ENCODE measurements at places on chromosomes 6 and 20. TPM values are rescaled to one million over a fixed set of nuclear protein-coding genes. Genes with fewer than 3 reads are reported as not detected.

- no peak for DNase-seq
Measured at GRCh38 chr20:61307686-61308476, 55.8 kb downstream of the CDH4 start.

Gene IP6K3
- total RNA-seq = not detected

DNA sequence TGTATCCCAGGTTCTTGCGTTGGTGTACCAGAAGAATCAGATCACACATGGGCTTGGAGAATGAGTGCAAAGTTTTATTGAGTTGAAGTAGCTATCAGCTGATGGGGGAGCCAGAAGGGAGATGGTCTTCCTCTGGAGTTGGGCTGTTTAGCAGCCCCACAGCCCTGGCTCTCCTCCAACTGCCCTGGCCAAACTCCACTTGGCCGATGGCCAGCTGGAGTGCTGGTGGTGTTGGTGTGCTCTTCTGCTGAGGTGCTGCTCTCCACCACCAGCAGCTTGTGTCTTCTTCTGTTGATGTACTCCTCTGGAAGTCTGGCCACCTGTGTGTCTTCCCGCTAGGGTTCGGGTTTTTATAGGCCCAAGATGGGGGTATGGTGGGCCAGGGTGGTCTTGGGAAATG is 172.8 kb downstream of the TINAG start:
- no peak for DNase-seq

DNA sequence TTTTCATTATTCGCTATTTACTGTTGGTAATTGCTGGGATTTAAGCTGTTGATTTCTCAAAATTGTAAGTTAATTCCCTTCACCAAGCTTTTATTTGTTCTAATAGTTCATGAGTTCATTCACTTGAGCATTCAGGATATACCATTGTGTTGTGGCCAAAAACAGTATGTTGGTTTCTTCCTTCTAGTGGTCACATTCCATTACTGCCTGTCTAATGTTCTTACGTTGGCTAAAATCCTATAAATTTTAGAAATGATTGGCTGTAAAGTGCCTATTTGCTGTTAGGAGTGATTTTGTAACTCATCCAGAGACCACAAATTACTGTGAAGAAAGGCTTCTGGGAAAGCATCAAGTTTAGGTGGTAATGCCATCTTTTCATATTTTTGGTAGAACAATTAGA is 76.3 kb downstream of the FARS2 start:
- DNase-seq = peak; percentile 30

Gene WFDC12
- not detected for total RNA-seq

Gene MCHR2
- 0.16 TPM for total RNA-seq

DNA sequence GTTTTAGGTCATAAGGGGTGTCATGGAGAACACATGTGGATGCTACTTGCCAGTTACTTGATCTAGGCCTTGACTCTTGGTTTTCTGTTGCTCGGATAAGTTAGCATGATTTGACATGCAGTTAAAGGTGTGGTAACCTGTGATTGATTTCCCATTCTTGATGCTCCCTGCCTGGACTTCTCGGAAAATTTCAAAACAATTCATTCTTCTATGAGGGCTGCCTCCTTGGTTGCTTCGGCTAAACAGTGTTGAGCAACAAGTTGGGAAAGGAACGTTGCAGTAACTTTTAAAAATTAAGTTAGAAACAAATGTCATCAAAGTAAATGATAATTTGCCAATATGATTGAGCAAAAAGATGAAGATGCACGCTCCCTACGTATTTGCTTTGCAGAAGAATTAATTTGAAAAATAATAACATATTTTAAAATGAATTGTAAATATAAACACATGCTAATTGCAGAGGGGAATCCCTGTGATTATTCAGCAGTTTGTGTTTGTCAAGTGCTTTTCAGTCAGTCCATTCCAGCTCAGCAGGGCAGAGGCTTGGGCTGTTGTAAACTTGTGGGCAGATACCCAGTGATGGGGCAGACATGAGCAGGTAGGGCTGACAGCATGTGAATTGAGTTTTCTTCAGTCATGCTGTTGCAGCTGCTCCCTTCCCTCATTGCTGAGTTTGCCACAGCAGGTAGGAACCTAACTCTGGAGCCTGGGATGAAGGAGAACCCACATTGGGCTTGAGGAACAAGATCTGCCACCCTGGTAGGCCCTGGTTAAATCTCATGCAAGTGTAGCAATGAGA is 110.2 kb downstream of the ESR1 start:
- DNase-seq = no peak

- no peak for DNase-seq
Measured at GRCh38 chr20:44319839-44320422, 8.9 kb upstream of the FITM2 start.

GRCh38 chr20:63497946-63498935 is 642 bp downstream of the EEF1A2 start:
- DNase-seq = no peak

- DNase-seq = no peak
Measured at GRCh38 chr6:170091639-170092579, 199.0 kb downstream of the DLL1 start.

DNA sequence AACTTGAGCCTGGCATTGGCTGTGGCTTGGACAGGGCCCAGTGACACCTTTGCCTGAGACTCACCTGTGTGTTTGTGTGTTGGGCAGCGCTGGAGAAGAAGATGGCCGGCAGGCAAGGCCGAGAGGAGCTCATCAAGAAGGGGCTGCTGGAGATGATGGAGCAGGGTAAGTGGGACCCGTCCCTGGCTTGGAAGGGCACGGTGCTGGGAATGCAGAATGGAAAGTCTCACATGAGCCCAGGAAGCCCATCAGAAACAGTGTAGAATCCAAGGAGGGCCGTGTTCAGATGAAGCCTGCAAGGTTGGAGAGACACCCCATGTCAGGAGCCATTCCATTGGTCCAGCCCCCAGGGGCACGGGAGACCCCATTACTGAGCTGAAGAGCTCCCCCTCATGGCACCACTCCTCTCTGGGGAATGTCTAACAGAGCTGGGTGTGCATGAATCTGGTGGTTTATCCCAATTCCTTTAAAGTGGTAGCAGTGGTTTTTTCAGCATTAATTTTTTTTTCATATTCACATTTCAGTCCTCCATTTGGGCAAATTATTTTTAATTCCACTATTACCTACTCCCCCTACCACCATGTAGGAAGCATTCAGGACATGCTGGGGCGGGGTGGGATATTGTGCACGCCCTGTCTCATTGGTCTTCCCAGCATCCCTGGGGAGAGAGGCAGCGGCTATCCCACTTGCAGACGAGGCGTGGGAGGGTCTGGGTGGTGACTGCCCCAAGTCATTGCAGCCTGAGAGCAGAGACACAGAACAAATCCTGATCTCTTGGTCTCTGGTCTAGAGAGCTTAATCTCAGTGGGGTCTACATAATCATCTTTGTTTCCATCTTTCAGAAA is 143.6 kb downstream of the PHACTR3 start:
- DNase-seq = no peak

GRCh38 chr6:50963952-50964351 is 145.3 kb downstream of the TFAP2B start:
- DNase-seq = no peak

DNA sequence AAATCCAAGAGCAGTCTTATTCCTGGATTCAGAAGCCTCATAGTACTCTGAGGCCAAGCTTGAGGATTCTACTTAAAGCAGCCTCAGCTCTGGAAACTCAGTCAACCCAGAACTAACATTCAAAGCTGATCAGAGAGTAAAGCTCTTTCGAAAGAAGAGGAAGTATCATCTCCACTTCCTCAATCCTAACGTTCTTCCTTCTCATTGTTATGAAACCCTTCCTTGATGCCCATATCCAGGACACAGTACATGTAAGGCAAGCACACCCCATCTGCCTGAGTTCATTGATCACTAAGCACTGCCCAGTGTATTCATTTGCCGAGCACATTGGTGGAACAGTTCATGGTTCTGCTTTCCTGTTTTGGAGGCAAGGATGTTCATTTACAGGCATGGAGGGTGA is at the start of gene IPCEF1:
TSS of gene IPCEF1 (minus strand) at position 114 of the 400 bp plus-strand sequence. CDS start 90,856 bp downstream, outside the sequence.
- no peak for DNase-seq

DNA sequence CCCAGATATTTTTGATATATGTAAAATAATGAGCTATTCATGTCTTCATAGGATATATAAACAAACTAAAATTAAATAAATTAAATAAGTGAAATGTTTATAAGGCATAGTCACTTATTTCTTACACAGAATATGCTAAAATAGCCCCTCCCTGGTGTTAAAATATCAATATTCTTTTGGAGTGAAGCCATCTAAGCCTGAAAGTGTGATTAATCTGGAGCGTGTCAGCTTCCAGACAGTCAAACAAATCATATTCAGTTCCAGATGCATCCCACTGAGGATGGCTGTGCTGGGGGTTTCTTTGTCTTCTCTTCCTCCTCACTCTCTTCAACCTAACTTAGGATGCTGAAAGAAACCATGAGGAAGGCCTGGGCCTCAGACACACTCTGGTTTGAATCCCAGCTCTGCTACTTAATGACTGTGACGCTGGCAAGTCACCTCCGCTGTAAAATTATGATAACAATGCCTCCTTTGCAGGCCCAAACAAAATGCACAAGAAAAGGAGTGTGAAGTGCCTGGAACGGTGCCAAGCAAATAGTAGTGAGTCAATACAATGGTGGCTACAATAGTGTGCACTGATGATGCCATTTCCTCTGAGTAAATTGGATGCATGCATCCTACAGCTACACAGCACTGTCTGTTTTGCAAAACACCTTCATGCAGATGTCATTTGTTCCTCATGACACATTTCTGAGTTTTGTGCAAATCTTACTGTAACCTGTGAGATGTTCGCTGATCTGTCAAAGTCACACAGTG is 161.4 kb downstream of the FOXC1 start:
- no peak for DNase-seq

DNA sequence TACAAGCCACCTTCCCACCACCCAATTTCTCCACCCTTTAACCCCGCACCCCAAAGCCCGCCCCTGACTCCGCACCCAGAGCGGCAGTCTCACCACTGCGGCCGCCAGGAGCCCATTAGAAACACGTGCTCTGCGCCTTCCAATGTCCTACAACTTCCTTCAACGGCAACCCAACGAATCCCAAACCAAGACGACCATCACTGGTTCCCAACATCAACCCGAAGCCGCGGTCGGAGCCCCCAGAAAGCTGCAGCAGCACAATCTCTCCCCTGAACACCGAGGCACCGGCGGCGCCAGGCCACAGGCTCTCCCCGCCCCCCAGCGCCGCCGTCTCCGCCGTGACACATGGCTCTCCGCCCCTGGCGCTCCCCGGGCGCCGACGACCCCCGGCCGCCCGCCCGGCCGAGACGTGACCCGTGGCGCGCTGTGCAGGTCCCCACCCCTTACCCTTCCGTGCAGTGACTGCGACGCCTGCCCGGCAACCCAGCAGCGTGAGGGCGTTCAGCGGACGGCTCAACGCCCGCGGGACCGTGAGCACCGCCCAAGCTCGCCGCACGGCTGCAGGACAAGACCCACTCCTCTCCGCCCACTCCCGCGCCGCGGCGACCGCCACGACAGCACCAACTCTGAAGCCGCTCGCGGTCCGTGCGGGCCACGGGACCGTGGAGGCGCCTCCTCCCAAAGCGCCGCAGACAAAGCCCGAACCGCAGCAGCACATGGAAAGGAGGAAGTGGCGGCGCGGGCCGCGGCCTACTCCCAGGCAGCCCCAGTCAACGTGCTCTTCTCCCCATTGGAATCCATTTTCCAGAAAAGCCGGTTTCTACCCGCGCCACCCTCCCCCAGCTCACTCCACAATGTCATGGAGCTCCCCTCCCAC is 551 bp downstream of the SYNCRIP start:
- peak; percentile 45 for DNase-seq

- DNase-seq = no peak
Measured at GRCh38 chr6:284486-284885, 7.8 kb upstream of the DUSP22 start.

DNA sequence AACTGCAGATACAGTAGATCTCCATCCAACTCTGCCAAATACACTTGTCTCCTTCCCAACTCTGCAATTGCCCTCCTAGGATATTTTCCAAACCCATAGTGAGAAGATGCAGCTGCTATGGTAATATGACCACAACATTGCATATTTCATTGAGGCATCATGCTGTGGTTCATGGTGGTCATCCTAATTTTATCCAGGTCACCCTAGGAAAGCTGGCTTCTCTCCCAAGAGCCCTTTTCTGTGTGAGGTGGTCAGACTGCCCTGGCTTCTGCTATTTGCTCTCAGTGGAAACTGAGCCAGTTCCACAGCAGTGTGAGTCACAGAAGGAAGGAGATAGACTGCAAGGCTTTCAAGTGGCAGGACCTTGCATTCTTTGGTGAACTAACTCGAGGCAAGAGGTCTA is 5.5 kb downstream of the OGFRL1 start:
- no peak for DNase-seq

Gene SGK1
- total RNA-seq = 574 TPM

- no peak for DNase-seq
Measured at GRCh38 chr6:40796260-40797221, 209.4 kb upstream of the LRFN2 start.

DNA sequence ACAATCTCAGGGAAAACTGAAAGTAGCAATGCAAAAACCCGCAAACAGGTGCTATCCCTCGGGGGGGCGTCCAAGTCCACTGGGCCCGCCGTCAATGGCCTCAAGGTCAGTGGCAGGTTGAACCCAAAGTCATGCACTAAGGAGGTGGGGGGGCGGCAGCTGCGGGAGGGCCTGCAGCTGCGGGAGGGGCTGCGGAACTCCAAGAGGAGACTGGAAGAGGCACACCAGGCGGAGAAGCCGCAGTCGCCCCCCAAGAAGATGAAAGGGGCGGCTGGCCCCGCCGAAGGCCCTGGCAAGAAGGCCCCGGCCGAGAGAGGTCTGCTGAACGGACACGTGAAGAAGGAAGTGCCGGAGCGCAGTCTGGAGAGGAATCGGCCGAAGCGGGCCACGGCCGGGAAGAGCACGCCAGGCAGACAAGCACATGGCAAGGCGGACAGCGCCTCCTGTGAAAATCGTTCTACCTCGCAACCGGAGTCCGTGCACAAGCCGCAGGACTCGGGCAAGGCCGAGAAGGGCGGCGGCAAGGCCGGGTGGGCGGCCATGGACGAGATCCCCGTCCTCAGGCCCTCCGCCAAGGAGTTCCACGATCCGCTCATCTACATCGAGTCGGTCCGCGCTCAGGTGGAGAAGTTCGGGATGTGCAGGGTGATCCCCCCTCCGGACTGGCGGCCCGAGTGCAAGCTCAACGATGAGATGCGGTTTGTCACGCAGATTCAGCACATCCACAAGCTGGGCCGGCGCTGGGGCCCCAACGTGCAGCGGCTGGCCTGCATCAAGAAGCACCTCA is 166.3 kb downstream of the DTNBP1 start:
- no peak for DNase-seq

DNA sequence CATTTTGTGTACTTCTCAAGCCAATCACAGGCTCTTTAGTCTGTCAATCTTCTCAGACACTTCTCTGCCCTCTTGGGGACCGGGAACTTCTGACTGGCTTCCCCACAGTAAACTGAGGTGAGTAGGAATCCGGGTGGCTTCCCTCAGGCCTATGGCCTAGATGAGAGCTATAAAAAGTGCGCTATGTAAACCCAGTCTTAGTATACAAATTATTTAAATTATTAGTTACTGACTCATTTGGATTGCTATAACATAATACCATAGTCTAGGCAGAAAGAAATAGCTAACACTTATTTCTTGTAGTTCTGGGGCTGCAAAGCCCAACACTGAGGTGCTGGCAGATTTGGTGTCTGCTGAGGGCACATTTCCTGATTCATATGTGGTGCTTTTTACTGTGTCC is 109.2 kb upstream of the MCHR2 start:
- DNase-seq = no peak

Gene MAS1
- total RNA-seq = not detected

GRCh38 chr6:62217866-62218265 is 68.2 kb downstream of the KHDRBS2 start:
- DNase-seq = no peak

- no peak for DNase-seq
Measured at GRCh38 chr6:140070846-140071473, 696.5 kb upstream of the CITED2 start.

Measured in SK-MEL-5 (cell line).